ENCODE measurements at places on chromosomes 1 and 21. TPM values are rescaled to one million over a fixed set of nuclear protein-coding genes. Genes with fewer than 3 reads are reported as not detected.

- DNase-seq, result no peak
- H3K27me3 ChIP-seq, result no peaks in the 10 kb centered on the region
- H3K36me3 ChIP-seq, result peaks cover 43% of the 10 kb centered on the region
- no peak overlapping the region for H3K4me3 ChIP-seq
These were observed 4.5 kb downstream of the IVNS1ABP start for GRCh38 chr1:185312361-185313138.

- no peak overlapping the region for H3K27ac ChIP-seq
- no peak overlapping the region for H3K4me3 ChIP-seq
- no peak for DNase-seq
- no peaks in the 10 kb centered on the region for H3K36me3 ChIP-seq
- no peaks in the 10 kb centered on the region for H3K27me3 ChIP-seq
These were observed 223.2 kb downstream of the SMYD3 start for GRCh38 chr1:246283771-246284410.

GRCh38 chr1:1306070-1306660 lies 1.6 kb downstream of the ACAP3 start:
- H3K36me3 ChIP-seq, result peaks cover 12% of the 10 kb centered on the region
- 0 out of 2 replicates have a peak overlapping the region, but pooled peaks have one; percentile 39 for H3K27ac ChIP-seq
- H3K4me3 ChIP-seq, result peak overlapping the region; percentile 91
- H3K4me1 ChIP-seq, result peaks cover 13% of the 10 kb centered on the region

GRCh38 chr1:2300851-2301606 lies 72.9 kb downstream of the SKI start:
- no peaks in the 10 kb centered on the region for H3K27me3 ChIP-seq
- no peak for DNase-seq
- H3K4me1 ChIP-seq, result no peaks in the 10 kb centered on the region
- H3K36me3 ChIP-seq, result peaks cover 28% of the 10 kb centered on the region
- no peak overlapping the region for H3K4me3 ChIP-seq

GRCh38 chr21:36630485-36631206 lies 68.3 kb upstream of the SIM2 start:
- no peaks in the 10 kb centered on the region for H3K4me1 ChIP-seq
- peaks cover 36% of the 10 kb centered on the region for H3K27me3 ChIP-seq
- no peak overlapping the region for H3K4me3 ChIP-seq

DNA sequence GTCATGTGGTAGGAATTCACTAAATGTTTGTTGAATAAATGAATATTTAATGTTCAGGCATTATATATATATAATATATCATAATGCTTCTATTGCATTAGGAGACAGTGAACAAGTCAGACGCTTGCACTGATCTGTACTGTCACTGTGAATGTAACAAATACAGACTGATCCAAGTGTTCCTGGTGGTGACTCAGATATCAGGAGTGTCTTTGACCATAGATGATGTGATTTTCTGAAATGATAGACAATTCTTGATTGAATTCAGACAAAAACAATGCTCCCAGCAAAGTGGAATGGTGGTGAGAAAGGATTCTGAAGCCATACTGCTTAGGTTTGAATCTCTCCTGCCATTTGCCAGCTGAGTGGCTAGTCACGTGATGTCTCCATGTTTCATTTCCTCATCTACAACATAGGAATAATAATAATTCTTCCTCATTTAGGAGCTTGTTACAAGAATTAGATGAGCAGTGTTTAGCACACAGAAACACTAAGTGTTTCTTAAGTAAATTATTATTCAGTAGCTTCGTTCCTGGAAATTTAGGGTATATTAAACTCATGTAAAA lies 71.0 kb downstream of the OLFML2B start:
- DNase-seq, result no peak
- H3K27me3 ChIP-seq, result no peaks in the 10 kb centered on the region
- no peak overlapping the region for H3K4me3 ChIP-seq
- H3K27ac ChIP-seq, result peak overlapping the region; percentile 81

AGMAT gene
- polyA plus RNA-seq, result 0.66 TPM
